ENCODE measurements at places on chromosomes 16 and 17. TPM values are rescaled to one million over a fixed set of nuclear protein-coding genes. Genes with fewer than 3 reads are reported as not detected.

The GAS2L2 gene
- not detected for total RNA-seq

The CPNE7 gene
- 32.7 TPM for total RNA-seq

The ZG16B gene
- total RNA-seq, result 9.1 TPM

The CHST6 gene
- total RNA-seq, result 0.05 TPM

The MRC2 gene
- total RNA-seq, result 120 TPM

The PRSS22 gene
- total RNA-seq, result 23.9 TPM

The NPIPA3 gene
- 3.7 TPM for total RNA-seq

The CORO1A gene
- total RNA-seq, result 3.7 TPM

The MFSD6L gene
- total RNA-seq, result not detected

The COQ7 gene
- 39.6 TPM for total RNA-seq

The PAQR4 gene
- total RNA-seq, result 51.8 TPM

The GOSR1 gene
- total RNA-seq, result 68.0 TPM

The ACAP1 gene
- total RNA-seq, result 2.7 TPM

The KRTAP3-2 gene
- total RNA-seq, result not detected

The OR4D1 gene
- 0.05 TPM for total RNA-seq

The NDRG4 gene
- total RNA-seq, result 5.1 TPM

The ITGAX gene
- 0.49 TPM for total RNA-seq

The ADPRM gene
- 2.4 TPM for total RNA-seq

The CHST4 gene
- 1.1 TPM for total RNA-seq

The IFT20 gene
- total RNA-seq, result 25.4 TPM

The APOH gene
- 1.2 TPM for total RNA-seq

The SLC39A11 gene
- 56.1 TPM for total RNA-seq

The ST3GAL2 gene
- total RNA-seq, result 84.2 TPM

The CA4 gene
- total RNA-seq, result 1.4 TPM

The P2RX5 gene
- total RNA-seq, result 14.9 TPM

The P3H4 gene
- total RNA-seq, result 58.9 TPM

The KIF18B gene
- 31.3 TPM for total RNA-seq

The SMG1 gene
- 113 TPM for total RNA-seq

The RNF222 gene
- total RNA-seq, result not detected

The FNDC8 gene
- not detected for total RNA-seq

The BAHCC1 gene
- total RNA-seq, result 77.4 TPM

The COPRS gene
- total RNA-seq, result 152 TPM

The KIF19 gene
- total RNA-seq, result not detected

The PPP1R1B gene
- 45.7 TPM for total RNA-seq

The PRAC1 gene
- total RNA-seq, result not detected

The SPNS3 gene
- 0.10 TPM for total RNA-seq

Measured in Panc1 (cell line).